ENCODE measurements at places on chromosomes 3 and 15.

DNA sequence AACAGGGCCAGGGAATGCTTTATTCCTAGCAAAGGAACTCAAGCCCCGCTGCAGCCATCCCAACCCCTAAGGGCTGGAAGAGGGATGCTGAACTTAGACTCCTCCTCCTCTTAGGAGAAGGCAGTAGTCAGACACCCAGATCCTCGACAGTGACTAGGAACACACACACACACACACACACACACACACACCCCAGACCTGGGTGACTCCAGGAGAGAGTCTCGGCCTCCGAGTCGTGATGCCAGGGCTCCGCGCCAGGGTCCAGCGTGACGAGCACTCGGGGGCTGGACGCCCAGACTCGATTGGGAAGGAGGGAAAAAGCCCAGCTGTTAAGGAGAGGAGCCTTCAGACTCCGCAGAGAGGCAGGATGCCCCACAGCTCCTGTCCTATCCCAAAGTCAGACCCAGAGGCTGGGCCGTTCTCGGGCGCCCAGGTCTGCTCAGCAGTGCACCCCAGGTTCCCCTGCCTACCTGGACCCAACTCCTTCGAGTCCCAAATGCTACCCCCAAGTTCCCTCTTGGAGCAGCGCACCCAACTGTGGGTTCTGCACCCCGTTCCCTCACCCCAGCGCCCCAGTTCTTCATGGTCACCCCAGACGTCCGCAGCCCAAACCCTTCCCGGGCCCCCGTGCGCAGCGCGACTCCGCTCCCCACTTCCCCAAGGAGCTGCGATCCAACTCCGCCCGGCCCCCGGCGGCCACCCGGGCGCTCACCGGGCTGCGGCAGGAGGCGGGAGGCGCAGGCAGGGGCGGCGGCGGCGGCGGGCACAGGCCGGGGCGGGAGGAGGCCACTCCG lies 421 bp downstream of the BMF start:
- no peak for DNase-seq

DNA sequence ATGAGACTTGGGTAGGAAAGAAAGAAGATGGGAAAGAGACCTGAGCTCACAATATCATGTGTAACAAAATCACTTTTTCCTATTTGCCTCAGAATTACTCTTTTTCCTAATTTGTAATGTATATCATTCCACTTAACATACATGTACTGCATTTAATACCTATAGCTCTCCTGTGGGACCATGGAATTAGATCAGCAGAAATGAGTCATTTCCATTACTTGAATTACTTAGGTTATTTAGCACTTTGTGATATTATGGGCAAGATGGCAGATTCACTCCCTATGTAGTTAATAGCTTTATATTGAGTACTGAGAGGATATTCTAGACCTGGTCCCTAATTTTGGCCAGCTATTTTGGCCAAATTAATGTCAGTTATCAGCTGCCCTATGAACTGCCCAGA lies 70.5 kb downstream of the ZNF609 start:
- no peak for DNase-seq

GRCh38 chr3:61736506-61736905 lies 175.1 kb downstream of the PTPRG start:
- no peak for DNase-seq

- DNase-seq: no peak
Measured at GRCh38 chr15:60297047-60297446, 100.7 kb downstream of the ANXA2 start.

DNA sequence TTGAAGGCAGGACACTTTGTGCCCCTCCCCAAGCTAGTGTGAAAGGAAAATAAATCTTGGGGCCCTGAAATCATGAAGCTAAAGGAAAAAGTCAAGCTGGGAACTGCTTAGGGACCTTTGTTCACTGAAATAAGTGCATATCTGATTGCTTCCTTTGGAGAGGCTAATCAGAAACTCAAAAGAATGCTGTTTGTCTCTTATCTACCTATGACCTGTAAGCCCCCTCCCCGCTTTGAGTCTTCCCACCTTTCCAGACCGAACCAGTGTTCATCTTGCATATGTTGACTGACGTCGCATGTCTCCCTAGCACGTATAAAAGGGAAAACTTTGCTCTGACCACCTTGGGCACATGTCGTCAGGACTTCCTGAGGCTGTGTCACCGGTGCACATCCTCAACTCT lies 53.1 kb downstream of the SLC30A4 start:
- no peak for DNase-seq

DNA sequence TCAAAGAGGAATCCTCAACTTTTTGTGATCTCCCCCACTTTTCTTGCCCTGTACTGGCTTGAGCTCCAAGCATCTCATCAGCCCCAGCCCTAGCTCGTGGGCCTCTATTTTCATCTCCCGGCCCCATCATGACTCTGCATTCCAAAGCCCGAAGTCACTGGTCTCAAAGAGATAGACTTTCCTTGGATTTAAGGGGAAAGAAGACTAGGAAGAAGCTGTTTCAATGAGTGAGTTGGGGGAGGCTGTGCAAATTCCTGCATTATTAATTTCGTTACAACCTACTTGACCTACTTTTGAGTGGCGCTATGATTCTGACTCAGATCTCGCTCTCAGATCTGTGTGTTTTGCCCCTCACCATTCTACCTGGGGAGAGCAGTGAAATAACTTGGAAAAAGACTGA lies 266.6 kb upstream of the TBL1XR1 start:
- no peak for DNase-seq

- no peak for DNase-seq
Measured at GRCh38 chr3:142356818-142357217, 91.0 kb downstream of the XRN1 start.

- no peak for DNase-seq
Measured at GRCh38 chr15:52481915-52482314, 46.8 kb downstream of the MYO5A start.

GRCh38 chr3:187107989-187108388 lies 31.3 kb downstream of the RPL39L start:
- DNase-seq: no peak

- DNase-seq: no peak
Measured at GRCh38 chr3:142586803-142587406, 8.4 kb upstream of the ATR start.

GRCh38 chr3:81549831-81550230 lies 211.6 kb downstream of the GBE1 start:
- no peak for DNase-seq

DNA sequence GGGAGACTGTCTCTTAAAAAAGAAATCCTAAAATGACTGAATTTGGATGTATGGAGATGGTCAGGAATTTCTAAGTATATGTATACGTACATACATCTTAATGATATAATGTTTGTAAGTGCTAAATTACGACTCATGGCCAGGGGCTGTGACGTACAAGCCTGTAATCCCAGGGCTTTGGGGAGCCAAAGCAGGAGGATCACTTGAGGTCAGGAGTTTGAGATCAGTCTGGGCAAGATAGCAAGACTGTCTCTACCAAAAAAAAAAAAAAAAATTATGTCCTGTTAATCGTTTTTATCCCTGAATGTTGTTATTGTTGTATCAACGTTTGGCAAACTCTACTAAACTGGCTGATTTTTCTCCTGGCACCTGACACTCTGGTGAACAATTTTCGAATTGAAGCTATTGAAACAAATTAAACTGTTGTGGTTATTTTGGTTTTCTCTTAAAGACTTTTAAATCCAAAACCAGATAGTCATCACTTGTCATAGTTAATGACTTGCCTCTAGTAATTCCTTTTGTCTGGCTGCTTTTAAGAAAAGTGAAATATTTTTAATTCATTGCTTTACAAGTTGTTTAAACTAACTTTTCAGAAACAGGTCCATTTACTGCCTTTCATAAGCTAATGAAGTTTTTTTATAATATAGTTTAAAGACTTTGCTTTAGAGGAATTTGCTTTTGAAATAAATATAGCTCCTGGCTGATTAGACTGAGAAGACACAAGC lies 7.0 kb downstream of the MORF4L1 start:
- DNase-seq: no peak

DNA sequence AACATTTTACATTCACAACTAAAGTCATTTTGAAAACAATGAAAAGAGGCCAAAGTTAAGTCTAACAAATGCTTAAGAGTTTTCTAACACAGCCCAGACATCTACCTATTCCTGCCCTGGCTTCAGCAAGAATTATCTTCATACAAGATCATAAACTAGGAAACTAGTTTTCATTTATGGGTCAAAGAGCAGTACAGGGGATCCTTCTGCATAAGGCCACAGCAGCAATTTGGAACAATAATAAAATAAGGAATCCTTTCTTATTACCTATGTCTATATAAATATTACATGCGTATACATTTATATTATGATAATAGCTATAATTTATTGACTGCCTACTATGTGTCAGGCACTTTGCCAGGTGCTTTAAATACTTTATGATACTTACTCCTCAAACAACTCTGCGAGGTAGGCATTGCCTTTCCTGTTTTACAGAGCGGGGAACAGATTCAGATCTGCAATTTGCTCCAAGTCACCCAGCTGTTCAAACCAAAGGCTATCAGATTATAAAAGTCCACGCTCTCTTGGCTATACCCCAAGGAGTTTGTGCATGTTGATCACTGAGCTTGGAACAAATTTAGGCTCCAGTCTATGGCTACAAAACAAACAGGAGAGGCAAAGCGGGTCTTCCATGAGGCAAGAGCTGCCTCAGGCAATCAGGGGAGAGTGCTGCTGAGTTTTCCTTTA lies 196.4 kb downstream of the RORA start:
- no peak for DNase-seq

DNA sequence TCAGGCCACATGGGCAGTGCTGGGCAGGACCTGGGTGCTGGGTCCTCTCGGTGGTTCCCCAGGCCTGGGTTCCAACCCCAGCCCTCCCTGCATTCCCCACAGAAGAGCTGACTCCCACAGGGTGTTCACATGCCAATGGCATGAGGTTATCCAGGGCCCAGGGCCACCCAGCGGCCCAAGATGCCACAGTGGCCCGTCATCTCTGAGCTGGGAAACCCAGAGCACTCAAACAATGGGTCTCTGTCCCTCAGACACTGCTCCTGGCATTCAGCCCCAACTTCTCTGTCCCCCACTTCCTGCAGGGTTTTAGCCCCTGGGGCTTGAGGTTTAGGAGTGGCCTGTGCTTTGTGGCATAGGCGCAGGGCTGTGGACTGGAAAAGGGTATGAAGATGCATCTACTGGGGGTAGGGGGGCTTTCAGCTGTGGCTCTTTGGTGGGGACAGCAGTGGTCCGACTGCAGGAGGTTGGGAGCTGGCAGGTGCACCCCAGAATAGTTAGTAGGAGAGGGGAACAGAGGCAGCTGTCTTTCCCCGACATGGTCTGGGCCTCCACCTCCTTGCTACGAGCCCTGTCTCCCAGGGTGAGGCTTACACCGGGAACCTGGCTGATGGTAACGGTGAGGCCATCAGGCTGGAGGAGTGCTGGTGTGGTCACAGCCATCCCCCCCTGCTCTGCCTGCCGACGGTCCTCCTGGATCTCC lies 1.7 kb downstream of the CCDC9B start:
- DNase-seq: no peak

- no peak for DNase-seq
Measured at GRCh38 chr3:174767853-174768382, 91.2 kb upstream of the NAALADL2 start.

DNA sequence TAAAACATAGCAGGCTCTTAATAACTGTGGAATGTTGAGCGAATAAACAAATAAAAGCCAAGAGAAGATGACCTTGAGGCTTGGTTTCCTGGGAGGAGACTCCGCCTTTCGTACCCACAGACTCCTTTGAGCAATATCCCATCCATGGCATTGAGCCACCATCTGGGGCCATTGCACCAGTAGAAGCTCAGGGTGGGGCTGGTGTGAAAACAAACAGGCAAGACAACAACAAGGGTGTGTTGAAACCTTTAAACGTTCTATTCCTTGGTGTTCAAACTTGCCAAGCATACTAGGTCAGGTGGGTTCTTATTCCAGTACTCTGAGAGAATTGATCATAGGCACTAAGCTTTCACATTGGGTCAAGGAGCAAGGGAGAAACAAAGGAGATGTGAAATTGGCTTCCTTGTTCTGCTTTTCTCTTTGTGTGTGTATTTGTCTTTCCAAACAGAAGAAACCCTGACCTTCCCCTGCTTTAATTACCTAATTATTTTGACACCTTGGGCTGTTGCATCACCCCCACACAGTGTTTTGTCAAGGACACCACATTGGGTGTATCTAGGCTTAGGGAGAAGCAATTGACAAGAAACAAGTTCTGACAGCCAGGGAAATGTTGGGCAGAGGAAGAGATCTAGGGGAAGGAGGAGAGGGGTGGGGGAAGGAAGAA lies 105.1 kb upstream of the BCL6 start:
- no peak for DNase-seq

DNA sequence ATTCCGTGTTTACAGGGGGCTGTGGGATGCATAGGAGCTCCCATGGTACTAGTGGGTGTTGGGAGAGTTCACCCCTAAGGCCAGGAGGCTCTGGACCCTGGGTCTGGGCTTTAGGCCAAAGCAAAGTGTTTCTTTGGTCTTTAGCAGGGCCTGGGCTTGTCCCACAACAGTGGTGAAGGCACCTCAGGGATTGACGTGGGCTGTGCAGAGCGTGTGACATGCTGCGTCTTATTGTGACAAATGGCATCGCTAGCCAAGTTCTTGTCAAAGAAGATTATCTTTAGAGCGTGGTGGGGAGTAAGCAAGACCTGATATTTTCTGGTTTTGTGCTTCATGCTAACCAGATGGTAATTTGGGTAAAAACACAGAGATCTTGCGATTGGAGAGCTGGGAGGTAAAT lies 170.1 kb downstream of the APBA2 start:
- DNase-seq: no peak

DNA sequence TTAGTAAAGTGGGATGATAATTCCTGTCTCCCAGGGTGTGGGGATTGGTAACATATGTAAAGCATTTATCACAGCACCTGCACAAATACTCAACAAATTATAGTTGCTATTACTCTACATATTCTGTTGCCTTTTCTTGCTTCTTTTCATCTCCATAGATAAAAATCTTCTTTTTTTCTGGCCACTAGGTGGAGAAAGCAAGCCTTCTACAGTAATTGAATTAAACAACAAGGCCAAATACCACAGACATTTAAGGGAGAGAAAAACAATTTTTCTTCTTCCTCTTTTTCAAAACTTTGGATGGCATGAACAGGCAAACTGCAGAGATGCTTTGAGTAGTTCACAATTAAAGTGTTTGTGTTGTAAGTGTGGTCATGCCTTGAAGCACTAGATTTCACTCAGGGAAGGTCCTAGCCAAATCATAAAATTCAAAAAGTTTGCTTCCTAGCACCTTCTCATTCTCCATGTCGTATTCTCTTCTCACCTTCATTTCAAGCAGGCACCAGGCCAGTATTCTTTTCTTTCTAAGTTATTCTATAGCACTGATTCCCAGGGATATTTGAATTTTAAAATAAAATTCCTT lies 493.4 kb upstream of the TGFBR2 start:
- DNase-seq: no peak

DNA sequence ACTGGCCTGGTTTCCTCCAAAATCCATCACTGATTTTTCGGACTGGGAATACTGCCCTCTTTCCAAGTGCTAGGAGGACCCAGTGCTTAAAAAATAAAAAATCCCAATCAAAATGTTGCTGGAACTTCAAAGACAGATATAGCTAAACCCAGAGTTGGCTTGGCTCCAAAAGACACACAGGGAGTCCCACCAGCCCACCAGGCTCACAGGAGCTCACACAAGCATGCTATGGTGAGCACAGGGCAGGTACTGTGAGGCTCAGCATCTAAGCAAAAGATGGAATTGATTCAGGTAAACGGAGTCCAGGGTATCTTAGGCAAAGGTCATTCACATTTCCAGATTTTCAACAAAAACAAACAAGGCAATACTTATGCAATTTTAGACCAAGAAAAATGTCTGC lies 3.7 kb downstream of the TRANK1 start:
- no peak for DNase-seq

All from stimulated activated CD4-positive, alpha-beta T cell treated with anti-CD3 and anti-CD28 coated beads, Interleukin-1b, Interleukin-23, amount 100 ng/mL, for 24 hours (primary cell).